ENCODE measurements at places on chromosomes 12 and 14.

- no peak for DNase-seq
Observed at GRCh38 chr12:4051596-4051995, 178.4 kb upstream of the PARP11 start.

DNA sequence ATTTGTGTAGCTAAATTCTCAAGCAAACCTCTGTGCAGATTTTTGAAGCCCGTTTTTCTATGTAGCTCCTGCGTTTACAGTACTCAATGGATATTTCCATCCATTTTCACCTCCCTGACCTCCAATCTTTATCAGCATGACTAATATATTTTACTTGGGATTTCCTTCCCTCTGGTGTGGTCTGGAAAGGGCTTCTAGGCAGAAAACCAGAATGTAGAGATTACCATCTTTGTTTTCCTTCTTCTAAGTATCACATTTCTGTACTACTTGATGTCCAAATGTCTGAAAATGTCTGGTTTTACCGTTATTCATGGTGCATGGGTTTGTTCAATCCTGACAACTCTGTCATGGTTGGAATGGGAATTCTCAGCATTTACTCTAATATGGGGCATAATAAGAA lies 907.6 kb upstream of the FLRT2 start:
- DNase-seq = no peak

DNA sequence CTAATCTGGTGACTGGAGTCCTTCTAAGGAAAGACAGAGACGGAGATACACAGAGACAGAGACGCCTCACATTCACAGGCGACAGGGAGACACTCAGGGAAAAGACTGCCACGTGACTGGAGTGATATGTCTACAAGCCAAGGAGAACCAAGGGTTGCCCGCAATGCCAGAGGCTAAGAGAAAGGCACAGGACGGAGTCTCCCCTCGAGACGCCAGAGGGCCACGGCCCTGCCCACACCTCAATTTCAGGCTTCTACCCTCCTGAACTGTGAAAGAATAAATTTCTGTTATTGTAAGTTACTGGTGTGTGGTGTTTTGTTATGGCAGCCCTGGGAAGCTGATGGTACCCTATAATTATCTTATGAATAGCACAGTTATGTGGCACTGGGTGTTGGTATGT lies 11.6 kb upstream of the RAN start:
- no peak for DNase-seq

DNA sequence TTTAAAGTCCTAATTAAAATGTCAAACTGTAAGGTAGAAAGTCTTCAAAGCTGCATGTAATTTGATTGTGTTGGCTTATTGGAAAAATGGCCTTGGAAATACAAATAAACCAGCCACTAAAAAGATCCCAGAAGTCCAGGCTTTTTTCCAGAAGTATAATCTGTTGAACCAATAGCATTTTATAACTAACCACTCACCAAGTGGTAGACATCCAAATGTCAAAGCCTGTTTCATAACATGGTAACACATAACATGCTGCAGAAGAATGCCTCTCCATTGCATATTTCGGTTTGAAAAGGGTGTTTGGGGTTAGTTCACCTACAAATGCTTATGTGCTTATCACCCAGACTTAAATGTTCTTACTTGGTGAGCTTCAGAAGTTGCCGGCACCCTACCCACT lies 183.7 kb upstream of the DIO2 start:
- DNase-seq = no peak

GRCh38 chr14:75372260-75372659 lies 55.6 kb upstream of the JDP2 start:
- no peak for DNase-seq

- DNase-seq = no peak
Observed at GRCh38 chr12:124653169-124653931, 85.9 kb upstream of the NCOR2 start.

GRCh38 chr12:31366104-31366621 lies 40.2 kb upstream of the SINHCAF start:
- DNase-seq = no peak

GRCh38 chr14:78278464-78279250 lies 108.5 kb downstream of the NRXN3 start:
- no peak for DNase-seq

DNA sequence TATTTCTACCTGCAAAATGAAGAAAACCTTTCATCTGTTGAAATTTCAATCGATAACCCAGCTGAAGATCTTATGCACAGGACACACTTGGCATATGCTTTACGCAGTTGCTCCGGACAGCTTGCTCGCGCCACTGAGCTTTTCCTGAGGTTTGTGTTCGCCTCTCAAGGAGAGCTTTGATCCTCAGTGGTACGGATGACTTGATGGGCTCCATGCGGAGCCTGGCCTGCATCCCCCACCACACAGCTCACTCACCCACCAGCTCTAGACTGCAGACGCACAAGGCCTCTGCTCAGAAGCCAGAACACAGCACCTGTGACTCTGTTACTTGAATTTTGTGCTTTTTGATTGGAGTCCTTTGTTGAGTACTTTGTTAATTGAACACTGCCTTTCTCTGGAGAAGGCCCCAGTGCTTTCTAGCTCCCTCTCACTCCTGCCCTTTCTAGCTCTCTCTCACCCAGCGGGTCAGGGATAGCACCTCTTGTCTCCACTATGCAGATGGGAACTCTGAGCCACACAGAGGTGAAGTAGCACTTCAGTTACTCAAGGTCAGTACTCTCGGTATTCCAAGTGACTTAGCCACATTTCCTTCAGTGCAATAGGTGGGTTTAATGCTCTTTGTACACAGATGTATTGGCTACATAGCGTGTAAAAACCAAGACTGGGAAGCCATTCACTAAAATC lies 52.1 kb downstream of the TBC1D30 start:
- DNase-seq = no peak

DNA sequence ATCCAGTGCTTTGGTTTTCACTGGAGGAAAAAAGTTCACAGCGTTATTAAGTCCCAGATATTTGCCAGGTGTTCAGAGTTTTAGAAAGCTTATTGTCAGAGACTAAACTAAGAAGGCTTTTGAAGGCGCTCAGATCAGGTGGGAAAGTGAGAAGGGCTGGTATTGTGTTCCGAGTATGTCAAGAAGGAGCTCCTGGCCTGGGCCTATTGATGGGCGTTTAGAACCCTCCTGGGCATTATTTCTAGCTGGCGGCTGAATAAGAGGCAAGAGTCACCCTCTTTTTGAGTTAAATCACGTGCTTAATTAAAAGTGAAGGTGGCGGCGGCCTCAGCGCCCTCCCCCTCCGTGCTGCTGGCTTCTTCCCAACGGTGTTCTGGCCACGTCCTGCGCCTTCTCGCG lies 20.9 kb upstream of the GNS start:
- no peak for DNase-seq

DNA sequence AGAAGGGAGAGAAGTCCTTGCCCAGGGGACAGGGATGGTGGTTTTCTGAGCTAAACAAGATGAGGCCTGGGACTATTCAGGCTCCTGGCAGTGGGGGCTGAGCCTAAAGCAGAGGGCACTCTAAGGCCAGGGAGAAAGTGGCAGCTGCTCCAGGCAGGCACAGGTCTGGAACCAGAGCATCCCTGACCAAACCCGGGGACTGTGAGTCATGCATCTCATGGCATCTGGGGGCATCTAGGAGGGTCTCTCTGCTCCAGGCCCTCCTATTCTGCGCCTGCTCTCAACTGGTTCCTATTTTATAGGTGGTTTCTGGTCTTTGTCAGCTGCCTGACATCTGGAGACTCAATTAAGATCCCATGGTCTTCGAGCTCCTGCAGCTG lies 11.6 kb downstream of the KRT7 start:
- DNase-seq = no peak

DNA sequence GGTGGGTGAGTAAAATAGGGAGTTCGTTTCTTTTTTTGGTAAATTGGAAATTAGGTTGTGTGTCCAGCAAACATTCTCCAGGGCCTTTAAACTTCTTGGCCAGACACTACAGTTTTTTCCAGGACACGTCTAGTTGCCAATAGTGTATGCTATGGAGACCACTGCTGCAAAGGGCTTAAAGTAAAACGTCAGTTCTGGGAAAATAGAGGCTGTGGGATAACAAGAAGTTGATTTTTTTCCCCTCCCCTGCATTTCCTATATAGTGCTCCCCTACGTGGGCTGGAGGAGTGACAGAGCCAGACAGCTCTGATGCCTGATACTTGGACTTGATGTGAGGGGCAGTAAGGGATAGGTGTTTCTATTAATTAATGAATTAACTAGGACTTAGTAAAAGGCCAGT lies 2.4 kb downstream of the ACVR1B start:
- DNase-seq = no peak

GRCh38 chr12:93944911-93945310 lies 203.5 kb upstream of the PLXNC1 start:
- DNase-seq = no peak

DNA sequence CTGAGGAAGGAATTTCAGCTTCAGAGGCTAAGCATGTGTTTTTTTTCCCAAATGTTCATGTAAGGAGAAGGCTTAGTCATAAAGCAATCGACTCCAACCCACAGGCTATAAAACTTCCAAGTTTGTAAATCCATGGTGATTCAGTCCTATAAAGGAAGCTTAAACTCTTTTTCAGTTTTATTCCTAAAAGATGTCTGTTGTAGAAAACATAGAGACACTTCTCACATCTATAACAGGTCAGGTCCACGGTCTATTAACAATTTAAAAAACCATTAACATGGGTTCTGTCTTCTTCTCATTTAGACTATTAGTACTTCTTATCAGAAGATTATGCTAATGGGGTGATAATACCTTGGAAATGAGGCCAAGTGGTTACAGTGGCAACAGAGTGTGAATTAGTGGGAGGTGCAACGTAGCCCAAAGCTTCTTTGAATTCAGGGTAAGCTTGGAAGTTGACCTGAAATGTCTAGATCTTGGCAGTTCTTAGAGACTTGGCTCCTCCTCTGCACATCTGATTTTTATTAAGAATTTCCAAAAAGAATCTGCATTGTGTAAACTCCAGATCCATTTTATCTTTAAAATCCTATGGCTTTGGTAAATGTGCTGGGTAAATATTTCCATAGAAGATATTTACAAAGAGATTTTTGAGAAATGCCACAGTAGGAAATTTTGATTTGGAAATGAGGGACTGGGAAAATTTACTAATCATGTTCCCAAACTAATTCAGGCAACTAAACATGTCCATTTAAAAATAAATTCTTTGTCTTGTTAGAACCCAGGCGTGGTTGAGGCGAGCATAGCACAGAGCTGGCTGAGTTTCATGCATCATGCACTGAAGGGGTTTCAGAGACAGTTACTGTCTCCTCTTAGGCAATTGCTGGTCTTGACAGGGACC lies 86.4 kb downstream of the EML1 start:
- no peak for DNase-seq

- DNase-seq = no peak
Observed at GRCh38 chr12:94925729-94926128, 77.8 kb downstream of the NDUFA12 start.

DNA sequence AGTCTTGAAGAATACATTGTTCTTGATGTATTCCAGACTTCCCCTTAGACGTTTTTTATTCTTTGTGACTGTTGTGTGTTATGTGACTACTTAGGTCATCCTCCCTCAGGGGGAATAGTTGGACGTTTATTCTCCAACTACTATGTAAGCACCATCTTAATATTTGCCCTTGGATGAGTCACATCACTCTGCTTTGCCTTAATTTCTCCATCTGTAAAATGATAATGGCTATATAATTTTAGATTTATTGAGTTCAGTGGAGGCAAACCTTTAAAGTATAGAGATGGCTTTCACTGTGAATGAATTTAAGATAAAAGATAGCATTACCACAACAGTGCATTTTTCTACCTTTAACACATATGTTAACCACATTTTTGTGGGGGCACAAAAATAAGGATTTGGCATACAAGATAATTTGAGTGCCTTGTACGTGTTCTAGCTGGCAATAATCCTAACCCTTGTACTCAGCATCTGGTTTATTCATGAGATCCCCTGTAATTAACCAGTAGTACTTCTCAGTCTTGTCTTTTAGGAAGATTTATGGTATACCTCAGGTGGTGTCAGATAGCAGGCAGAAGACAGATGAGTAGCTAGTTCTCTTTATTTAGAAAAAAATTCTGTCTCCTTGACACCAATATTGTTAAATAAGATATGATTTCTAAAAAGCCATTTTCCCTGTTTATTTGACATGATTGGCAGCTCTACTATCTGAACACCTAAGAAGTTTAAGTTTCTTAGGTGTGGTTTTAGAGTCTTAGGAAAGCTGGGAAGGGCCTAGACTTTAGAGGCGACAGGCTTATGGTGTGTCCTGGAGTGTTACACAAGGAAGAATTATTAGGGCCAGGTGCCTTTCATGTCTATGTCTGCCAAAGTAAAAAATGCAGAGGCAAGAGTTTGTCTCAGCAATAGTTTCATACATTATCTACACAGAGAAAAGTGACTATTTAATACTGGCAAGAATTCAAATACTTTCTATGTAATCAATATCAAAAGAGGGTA lies 152.3 kb downstream of the RAD51B start:
- DNase-seq = no peak

GRCh38 chr12:21697904-21698630 lies 40.4 kb upstream of the LDHB start:
- DNase-seq = no peak

- DNase-seq = no peak
Observed at GRCh38 chr14:90568405-90568804, 171.6 kb downstream of the CALM1 start.

DNA sequence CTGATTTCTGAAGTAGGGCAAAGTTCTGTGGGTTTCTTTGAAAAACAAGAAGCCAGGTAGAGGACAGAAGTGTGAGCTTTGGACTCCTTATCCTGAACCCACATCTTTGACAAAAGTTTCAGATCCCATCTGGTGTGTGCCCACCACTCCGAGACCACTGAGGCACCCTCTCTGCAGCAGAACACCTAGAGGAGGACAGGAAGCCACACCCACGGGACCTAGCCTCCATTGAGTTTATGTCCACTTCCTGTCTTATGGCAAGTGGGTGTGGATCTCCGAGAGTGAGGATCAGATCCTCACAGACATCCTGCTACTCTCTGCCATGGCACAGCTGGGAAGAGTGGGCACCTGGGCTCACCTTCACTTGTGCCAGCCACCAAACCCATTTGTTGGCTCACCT lies 16.8 kb upstream of the OR6S1 start:
- DNase-seq = no peak

- DNase-seq = no peak
Observed at GRCh38 chr14:24880689-24881088, 169.3 kb downstream of the STXBP6 start.

GRCh38 chr14:83825843-83826242 lies 1704.1 kb upstream of the FLRT2 start:
- DNase-seq = no peak

GRCh38 chr14:32345311-32345791 lies 16.3 kb downstream of the AKAP6 start:
- DNase-seq = no peak

- no peak for DNase-seq
Observed at GRCh38 chr14:27236601-27237000, 638.8 kb upstream of the NOVA1 start.

DNA sequence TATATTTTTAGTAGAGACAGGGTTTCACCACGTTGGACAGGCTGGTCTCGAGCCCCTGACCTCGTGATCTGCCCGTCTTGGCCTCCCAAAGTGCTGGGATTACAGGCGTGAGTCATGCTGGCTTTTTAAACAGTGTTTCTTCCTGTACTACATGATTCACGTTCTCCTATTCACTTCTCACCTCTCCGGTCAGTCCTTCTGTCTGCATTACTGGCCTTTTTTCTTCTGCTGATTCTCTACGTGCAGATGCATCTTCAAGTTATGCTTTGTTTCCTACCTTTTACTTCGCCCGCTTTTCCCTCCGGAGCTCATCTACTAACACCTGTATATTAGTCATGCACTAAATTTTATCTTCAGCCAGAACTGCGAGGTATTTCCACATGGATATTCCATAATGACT lies 296.2 kb upstream of the FLRT2 start:
- no peak for DNase-seq

- DNase-seq = no peak
Observed at GRCh38 chr12:16524378-16524777, 81.6 kb downstream of the LMO3 start.
